Activated naive CD4-positive, alpha-beta T cell treated with anti-CD3 and anti-CD28 coated beads, Interleukin-2, amount 10 ng/mL, durations not matched to agents 5 hours and 36 hours (primary cell): ENCODE measurements at places on chromosomes 1 and 21. TPM values are rescaled to one million over a fixed set of nuclear protein-coding genes. Genes with fewer than 3 reads are reported as not detected.

IL6R gene
- total RNA-seq = 10.9 TPM

BARHL2 gene
- total RNA-seq = not detected

TNNI3K gene
- total RNA-seq = not detected

HPCA gene
- total RNA-seq = 0.48 TPM

CD1B gene
- total RNA-seq = not detected

GADD45A gene
- total RNA-seq = 15.2 TPM

CD84 gene
- total RNA-seq = 5.4 TPM

LENEP gene
- total RNA-seq = 1.2 TPM

RUNX1 gene
- total RNA-seq = 39.0 TPM

ENTREP3 gene
- 21.1 TPM for total RNA-seq

TOR1AIP1 gene
- 74.0 TPM for total RNA-seq

OLFML3 gene
- 0.35 TPM for total RNA-seq

SLC44A3 gene
- not detected for total RNA-seq

C1orf226 gene
- total RNA-seq = not detected

AKR1A1 gene
- total RNA-seq = 135 TPM
